ENCODE measurements at places on chromosomes 2 and 18. TPM values are rescaled to one million over a fixed set of nuclear protein-coding genes. Genes with fewer than 3 reads are reported as not detected.
A peak's percentile ranks its signal among the peaks of the same experiment; 100 is the strongest.

PROKR1 gene
- 0.80 TPM for total RNA-seq

- H3K4me3 ChIP-seq, result no peak overlapping the region
- DNase-seq, result no peak
These were observed 16.7 kb downstream of the IL1R1 start for GRCh38 chr2:102159295-102159694.

GRCh38 chr2:180562378-180562777 is 418.0 kb upstream of the UBE2E3 start:
- DNase-seq, result no peak
- no peaks in the 10 kb centered on the region for H3K36me3 ChIP-seq
- H3K27me3 ChIP-seq, result no peaks in the 10 kb centered on the region

DNA sequence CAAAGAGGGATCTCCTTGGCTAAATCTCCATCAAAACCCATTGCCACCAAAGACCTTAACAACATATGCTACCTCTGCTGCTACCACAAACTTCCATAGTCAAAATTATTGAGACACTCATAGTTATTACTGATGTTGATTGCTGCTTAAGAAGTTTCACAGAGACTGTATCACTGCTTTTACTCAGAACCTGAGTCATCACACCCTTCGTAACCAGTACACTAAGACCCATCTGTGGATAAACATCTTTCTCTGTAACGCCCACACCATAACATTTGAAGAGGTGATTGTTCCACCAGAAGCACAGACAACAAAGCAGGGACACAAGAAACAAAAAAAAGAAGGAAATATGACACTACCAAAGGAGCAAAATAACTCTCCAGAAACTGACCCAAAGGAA is 1563.1 kb downstream of the LRP1B start:
- no peaks in the 10 kb centered on the region for H3K27me3 ChIP-seq
- H3K27ac ChIP-seq, result no peak overlapping the region
- H3K36me3 ChIP-seq, result no peaks in the 10 kb centered on the region
- DNase-seq, result no peak
- no peak overlapping the region for H3K4me3 ChIP-seq

- H3K36me3 ChIP-seq, result no peaks in the 10 kb centered on the region
- no peak for DNase-seq
- H3K27ac ChIP-seq, result peak overlapping the region; percentile 72
These were observed 10.4 kb downstream of the SERPINB12 start for GRCh38 chr18:63552581-63552980.

UGT1A9 gene
- total RNA-seq, result not detected

POTEJ gene
- not detected for total RNA-seq

ALK gene
- total RNA-seq, result 0.64 TPM

GBX2 gene
- total RNA-seq, result not detected

TEX44 gene
- not detected for total RNA-seq

DNA sequence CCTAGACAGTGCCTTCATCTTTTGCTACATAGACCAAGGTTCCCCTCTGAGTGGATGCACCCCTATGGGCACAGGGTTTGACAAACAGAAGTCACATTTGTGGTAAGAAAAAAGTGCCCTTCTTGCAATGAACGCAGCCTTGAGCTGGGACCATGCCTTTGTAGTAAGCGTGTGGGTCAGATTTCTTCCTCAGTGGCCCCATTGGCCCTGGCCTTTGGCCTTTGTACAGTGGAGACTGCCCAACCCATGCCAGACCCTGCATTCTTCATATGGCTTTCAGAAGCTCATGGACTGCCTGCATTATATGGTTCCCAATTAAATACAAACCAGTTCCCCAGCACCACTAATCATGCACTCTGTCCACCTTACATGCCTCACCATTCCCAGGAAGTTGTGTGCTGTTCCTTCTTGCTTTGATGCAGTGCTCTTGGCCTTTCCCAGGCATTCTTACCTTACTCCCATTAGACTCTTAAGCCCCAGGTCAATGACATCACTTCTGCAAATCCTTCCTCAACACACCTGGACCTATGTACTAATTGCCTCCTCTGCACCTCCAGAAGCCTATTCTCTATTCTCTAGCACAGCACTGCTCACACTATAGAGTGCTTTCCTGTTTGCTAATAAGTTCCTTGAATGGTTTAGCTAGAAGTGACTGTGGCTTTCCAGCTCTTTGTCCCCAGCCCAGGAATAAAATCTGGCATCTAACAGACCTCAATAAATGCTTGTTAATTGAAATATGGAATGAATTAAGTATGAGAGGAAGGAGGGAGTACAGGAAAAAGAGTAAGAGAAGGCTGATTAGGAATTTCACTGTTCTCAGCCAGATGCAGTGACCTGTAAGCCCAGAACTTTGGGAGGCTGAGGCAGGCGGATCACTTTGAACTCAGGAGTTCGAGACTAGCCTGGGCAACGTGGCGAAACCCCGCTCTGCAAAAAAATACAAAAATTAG is 60.2 kb downstream of the TMEM247 start:
- no peak for DNase-seq
- H3K4me3 ChIP-seq, result no peak overlapping the region
- peaks cover 8% of the 10 kb centered on the region for H3K4me1 ChIP-seq
- H3K36me3 ChIP-seq, result no peaks in the 10 kb centered on the region

IL1F10 gene
- total RNA-seq, result not detected

GRCh38 chr2:96164459-96165184 is 19.4 kb upstream of the DUSP2 start:
- H3K27me3 ChIP-seq, result no peaks in the 10 kb centered on the region
- H3K27ac ChIP-seq, result no peak overlapping the region
- H3K4me3 ChIP-seq, result no peak overlapping the region
- no peak for DNase-seq

GRCh38 chr2:202158796-202159195 is 79.6 kb downstream of the SUMO1 start:
- no peak for DNase-seq
- H3K27ac ChIP-seq, result no peak overlapping the region
- no peaks in the 10 kb centered on the region for H3K36me3 ChIP-seq

- H3K27me3 ChIP-seq, result no peaks in the 10 kb centered on the region
- no peaks in the 10 kb centered on the region for H3K36me3 ChIP-seq
- DNase-seq, result no peak
- no peaks in the 10 kb centered on the region for H3K4me1 ChIP-seq
- peak overlapping the region; percentile 14 for H3K27ac ChIP-seq
These were observed 53.2 kb downstream of the ITGA6 start for GRCh38 chr2:172480301-172481218.

DNA sequence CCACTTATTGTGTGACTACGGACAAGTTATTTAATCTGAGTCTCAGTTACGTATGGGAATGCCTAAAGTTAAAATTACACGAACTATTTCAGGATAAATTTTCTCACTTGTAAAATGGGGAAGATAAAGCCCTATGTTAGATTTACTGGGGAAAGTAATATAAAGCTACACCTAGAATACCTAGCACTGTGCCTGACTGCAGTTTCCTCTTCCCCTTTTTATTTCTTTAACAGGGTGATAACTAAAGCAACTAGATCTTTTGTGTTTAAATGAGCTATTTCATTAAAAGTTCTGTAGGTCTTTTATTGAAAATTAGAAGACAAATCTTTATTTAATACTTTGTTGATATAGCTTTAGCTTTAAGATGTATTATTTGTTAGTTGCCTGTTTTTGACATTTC is 5.0 kb downstream of the B3GNT2 start:
- H3K27ac ChIP-seq, result no peak overlapping the region
- H3K27me3 ChIP-seq, result no peaks in the 10 kb centered on the region
- H3K4me3 ChIP-seq, result no peak overlapping the region
- H3K36me3 ChIP-seq, result no peaks in the 10 kb centered on the region
- H3K4me1 ChIP-seq, result no peaks in the 10 kb centered on the region
- no peak for DNase-seq

NDC80 gene
- 0.98 TPM for total RNA-seq

GRCh38 chr2:17626986-17627385 is 86.5 kb downstream of the VSNL1 start:
- H3K36me3 ChIP-seq, result no peaks in the 10 kb centered on the region
- no peak overlapping the region for H3K4me3 ChIP-seq
- no peak for DNase-seq
- H3K4me1 ChIP-seq, result no peaks in the 10 kb centered on the region
- no peak overlapping the region for H3K27ac ChIP-seq
- H3K27me3 ChIP-seq, result no peaks in the 10 kb centered on the region

DNA sequence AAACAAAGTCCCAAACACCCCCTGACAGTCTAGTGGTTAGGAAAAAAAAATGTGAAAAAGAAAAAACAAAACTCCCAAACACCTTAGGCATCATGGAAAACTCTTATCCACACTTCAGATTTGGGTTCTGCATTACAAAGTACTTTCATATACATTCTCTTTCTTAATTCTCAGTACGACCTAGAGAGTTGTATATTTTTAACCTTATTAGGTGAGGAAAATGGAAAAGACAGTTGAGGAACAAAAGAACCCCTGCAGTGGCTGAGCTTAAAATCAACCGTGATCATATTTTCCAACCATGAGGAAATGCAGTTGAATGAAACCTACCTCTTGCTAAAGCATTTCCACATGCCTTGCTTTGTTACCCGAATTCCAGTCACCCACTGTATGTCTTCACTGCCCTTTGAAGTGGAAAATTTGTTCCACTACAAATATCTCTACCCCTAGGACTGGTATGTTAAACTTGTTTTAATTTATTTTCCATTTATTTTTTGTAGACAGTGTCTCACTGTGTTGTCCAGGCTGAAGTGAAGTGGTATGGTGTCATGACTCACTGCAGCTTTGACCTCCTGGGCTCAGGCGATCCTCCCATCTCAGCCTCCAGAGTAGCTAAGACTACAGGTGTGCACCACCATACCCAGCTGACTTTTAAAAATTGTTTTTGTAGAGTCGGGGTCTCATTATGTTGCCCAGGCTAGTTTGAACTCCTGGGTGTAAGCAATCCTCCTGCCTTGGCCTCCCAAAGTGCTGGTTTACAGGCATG is 56.9 kb upstream of the LPIN2 start:
- no peaks in the 10 kb centered on the region for H3K36me3 ChIP-seq
- H3K4me1 ChIP-seq, result no peaks in the 10 kb centered on the region
- no peak overlapping the region for H3K4me3 ChIP-seq
- DNase-seq, result no peak
- no peak overlapping the region for H3K27ac ChIP-seq

GRCh38 chr2:158204741-158205165 is 103.1 kb downstream of the UPP2 start:
- no peak overlapping the region for H3K4me3 ChIP-seq

GRCh38 chr2:84187258-84187657 is 271.8 kb downstream of the SUCLG1 start:
- DNase-seq, result no peak
- H3K4me3 ChIP-seq, result no peak overlapping the region
- no peaks in the 10 kb centered on the region for H3K27me3 ChIP-seq
- H3K4me1 ChIP-seq, result no peaks in the 10 kb centered on the region
- no peaks in the 10 kb centered on the region for H3K36me3 ChIP-seq

OTX1 gene
- not detected for total RNA-seq

DNA sequence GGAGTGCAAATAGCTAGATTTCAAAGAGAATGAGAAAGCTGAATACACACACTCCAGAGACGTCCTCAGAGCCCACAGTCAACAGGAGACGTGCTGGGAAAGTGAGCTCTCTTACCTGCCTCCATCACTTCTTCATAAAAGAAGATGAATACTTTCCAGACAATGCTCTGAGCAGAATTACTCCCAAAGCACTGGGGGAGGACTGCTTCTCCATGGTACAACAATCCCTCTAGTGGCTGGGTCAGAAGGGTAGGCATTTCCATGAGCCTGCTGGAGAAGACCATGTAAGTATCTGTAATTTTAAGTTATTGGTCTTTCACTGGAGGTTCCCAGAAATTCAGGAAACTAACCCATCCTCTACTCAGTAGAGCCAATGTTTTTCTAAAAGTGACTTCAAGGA is 190.3 kb downstream of the RBM43 start:
- no peak for DNase-seq
- H3K27me3 ChIP-seq, result no peaks in the 10 kb centered on the region
- no peaks in the 10 kb centered on the region for H3K4me1 ChIP-seq
- no peak overlapping the region for H3K27ac ChIP-seq

NEU2 gene
- total RNA-seq, result not detected

All from breast epithelium (tissue), 4 donors.